Stimulated activated CD8-positive, alpha-beta memory T cell treated with anti-CD3 and anti-CD28 coated beads, Interleukin-4, amount 100 ng/mL, for 24 hours (primary cell): ENCODE measurements at places on chromosomes 11 and 22.

- DNase-seq: no peak
These were observed 1.2 kb downstream of the LRRC56 start for GRCh38 chr11:538431-539051.

GRCh38 chr22:37647928-37648327 lies 8.5 kb downstream of the SH3BP1 start:
- DNase-seq: no peak

DNA sequence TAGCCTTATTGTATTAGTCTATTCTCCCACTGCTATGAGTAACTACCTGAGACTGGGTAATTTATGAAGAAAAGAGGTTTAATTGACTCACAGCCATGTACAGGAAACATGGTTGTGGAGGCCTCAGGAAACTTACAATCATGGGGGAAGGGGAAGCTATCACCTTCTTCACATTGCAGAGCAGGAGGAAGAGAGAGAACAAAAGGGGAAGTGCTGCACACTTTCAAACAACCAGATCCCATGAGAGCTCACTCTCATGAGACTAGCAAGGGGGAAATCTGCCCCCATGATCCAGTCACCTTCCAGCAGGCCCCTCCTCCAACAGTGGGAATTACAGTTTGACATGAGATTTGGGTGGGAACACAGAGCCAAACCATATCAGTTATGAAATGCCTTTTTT lies 179.4 kb downstream of the ARHGAP42 start:
- no peak for DNase-seq

DNA sequence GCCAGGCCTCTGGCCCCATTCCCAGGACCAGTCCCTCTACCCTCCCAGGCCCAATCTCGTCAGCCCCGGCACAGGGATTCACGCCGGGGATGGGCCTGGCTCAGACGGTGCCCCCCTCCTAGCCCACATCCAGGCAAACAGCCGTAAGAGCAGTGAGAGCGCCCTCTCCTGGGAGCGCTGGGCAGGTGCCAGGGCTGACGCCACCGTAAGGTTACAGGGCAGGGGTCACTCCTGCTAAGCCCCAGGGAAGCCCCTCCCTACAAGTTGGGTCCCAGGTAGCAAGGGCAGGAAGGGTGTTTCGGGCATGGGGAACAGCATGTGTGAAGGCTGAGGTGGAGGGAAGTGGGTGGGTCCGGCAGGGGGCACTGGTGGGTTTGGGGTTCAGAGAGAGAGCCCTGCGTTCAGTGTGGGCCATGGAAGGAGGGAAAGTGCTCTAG lies 19.2 kb upstream of the PPARA start:
- DNase-seq: no peak

GRCh38 chr11:1260023-1260501 lies 37.2 kb downstream of the MUC5B start:
- peak; percentile 23 for DNase-seq

GRCh38 chr22:49734882-49735281 lies 92.8 kb downstream of the BRD1 start:
- DNase-seq: no peak

- DNase-seq: no peak
These were observed 281.7 kb downstream of the LRRC4C start for GRCh38 chr11:41177791-41178190.

DNA sequence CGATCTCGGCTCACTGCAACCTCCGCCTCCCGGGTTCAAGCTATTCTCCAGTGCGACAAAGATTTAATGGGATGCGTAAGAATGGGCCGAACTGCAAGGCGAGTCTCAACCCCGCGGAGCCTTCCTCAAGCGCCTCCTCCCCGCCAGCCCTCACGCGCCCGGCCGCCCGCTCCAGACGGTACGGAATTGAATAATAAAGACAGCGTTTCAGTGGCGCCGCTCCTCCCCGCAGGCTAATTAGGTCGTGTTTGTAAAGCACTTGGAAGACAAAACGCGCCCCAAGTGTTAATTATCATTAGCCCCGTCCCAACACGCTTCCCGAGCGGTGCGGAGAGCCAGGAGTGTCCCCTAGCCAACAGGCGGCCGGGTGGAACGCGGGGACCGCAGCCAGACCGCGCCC lies 192.0 kb downstream of the BUD13 start:
- no peak for DNase-seq

- DNase-seq: no peak
These were observed 86.2 kb downstream of the CACNA1I start for GRCh38 chr22:39656495-39657490.

- DNase-seq: no peak
These were observed 932.3 kb downstream of the BRD1 start for GRCh38 chr22:48895336-48895735.

- no peak for DNase-seq
These were observed 739 bp downstream of the CELSR1 start for GRCh38 chr22:46536537-46537224.
